Retina (tissue), 1 donor: ENCODE measurements at places on chromosomes 12 and 14.

DNA sequence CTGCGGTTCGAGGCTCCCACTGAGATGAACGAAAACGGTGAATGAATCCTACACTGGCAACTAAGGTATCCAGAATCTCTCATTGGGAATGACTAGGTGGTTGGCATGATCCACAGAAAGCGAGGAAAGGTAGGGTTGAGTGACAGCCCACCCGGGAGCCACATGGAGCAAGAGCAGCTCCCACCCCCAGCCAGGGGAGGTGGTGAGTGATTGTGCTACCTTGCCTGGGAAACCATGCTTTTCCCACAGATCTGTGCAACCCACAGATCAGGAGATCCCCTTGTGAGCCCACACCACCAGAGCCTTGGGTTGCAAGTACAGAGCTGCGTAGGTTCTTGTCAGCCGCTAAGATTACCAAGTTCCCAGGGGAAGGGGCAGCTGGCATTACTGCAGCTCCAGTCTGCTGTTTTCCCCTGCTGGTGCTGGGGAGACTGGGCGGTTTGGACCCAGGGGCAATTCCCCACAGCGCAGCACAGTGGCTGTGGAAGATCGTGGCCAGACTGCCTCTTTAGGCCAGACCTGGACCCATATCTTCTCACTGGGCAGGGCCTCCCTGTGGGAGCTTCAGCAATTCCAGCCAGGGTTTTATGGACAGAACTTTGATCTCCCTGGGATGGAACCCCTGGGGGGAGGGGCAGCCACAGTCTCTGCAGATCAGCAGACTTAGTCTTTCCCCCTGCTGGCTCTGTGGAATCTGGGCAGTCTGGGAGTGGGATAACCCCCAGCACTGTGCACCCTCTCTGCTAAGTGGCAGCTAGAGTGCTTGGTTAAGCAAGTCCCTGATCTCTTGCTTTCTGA, 44.6 kb upstream of the PPP4R3A start:
- no peak for DNase-seq

DNA sequence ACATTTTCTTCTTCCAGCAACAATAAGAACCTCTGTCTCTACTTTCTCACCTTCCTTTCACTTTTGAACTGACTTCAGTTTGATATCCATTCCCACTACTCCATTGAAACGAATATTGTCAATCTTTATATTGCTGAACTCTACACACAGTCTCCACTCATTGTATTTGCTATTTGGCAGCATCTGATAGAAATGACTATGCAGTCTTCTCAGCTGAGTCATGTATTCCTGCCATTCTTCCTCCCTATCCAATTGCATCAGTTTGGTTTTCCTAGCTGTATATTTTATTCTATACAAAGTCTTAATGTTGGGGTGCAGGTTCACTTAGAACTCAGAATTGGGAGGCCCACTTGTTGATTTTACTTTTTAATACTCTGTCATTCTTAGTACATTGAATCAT, 107.5 kb upstream of the CPNE8 start:
- no peak for DNase-seq

DNA sequence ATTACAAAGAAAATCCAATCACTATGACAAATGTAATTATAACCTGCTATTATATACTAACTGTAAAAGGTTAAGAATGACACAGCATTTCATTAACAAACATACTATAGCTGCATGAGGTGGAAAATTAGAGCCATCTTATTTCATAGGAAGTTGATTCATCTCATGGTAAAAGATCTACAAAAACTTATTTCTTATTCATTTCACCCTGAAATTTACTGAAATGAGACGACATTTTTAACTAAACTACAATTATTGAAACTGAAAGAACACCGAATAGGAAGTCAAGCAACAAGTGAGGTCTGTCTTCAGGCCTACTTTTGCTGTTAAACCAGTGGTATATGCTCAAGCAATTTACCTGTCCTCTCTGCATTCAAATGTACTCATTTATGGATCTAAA, 87.2 kb downstream of the CEP83 start:
- no peak for DNase-seq

- DNase-seq, result no peak
Measured at GRCh38 chr12:124940143-124940392, 25.6 kb upstream of the UBC start.

DNA sequence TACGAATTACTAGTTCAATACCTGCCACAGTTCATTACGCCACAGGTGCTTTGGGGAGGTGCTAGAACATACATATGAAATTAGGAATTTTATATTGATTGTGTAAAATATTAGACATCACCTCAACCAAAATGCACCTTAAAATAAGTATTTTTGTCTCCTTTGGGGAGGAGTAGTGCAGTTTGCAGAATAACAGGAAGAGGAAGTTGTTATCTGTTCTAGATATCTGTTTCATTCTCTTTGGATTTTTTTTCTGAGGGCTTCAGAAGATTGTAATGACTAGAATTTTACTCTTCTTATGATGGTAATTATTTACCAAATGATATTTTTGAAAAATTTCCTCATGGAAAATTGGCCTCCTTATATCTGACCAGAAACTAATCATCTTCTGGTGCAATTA, 9.9 kb upstream of the GYS2 start:
- no peak for DNase-seq

- DNase-seq, result no peak
Measured at GRCh38 chr14:61438497-61438859, 117.1 kb downstream of the PRKCH start.

DNA sequence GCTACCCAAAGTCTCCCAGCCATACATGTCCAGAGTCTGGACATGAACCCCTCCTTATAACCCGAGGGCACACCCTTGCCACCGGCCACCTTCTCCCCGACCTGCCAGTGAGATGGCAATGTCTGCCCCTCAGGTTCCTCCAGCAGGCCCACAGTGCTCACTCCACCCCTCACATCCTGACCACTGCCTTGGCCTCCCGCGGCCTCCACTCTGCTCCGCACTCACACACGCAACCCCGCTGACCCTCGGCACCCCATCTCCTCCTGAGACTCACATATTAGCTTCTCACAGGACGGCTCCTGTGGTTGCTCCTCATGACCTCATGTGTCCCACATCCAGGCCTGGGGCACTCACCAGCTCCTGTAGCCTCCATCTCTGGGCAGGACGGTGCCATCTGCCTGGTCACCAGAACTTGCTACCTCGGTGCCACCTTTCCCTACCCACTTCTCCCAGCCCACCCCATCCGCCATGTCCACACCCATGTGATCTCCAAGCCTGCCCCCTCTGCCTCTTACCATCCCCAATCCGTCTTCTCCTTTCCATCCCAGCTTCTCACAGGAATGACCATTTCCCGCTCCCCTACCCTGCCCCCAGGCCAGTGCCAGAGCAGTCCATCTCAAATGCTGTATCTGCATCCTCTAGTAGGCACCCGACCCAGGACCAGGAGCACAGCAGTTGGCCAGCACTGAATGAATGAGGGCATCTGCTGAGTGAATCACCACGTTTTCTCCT, 198.6 kb upstream of the DIO3 start:
- DNase-seq, result no peak

- DNase-seq, result no peak
Measured at GRCh38 chr12:107436376-107436775, 249.2 kb upstream of the PWP1 start.

GRCh38 chr12:123233505-123234308, 471 bp downstream of the MTRFR start:
- no peak for DNase-seq

DNA sequence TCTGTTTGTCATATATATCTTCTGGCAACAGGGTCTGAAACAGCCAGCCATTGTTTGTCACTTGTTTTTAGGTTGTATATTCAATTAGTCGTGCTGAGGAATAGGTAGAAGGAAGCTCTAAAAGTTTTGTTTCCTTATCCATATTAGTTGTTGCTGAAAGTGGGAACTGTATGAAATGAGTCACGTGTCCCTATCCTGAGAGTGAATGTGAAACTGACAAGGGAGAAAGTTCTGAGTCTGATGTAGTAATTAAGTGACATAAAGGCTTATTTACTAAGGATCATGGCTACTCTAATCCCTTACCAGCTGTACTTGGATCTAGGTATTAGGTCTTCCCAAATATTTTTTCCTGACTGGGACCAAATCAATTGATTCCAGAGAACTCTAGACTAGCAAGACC, 16.4 kb downstream of the FAM234B start:
- no peak for DNase-seq

GRCh38 chr12:52038447-52038846, 12.8 kb upstream of the NR4A1 start:
- no peak for DNase-seq

GRCh38 chr12:112198120-112198733, 72.9 kb downstream of the TRAFD1 start:
- peak; percentile 35 for DNase-seq

GRCh38 chr12:47391566-47391965, 311.8 kb upstream of the AMIGO2 start:
- no peak for DNase-seq

GRCh38 chr12:98786653-98787052, 141.6 kb downstream of the APAF1 start:
- no peak for DNase-seq

GRCh38 chr14:104743461-104744380, 9.2 kb upstream of the SIVA1 start:
- DNase-seq, result no peak

- no peak for DNase-seq
Measured at GRCh38 chr14:104923640-104924420, 849 bp upstream of the PLD4 start.

DNA sequence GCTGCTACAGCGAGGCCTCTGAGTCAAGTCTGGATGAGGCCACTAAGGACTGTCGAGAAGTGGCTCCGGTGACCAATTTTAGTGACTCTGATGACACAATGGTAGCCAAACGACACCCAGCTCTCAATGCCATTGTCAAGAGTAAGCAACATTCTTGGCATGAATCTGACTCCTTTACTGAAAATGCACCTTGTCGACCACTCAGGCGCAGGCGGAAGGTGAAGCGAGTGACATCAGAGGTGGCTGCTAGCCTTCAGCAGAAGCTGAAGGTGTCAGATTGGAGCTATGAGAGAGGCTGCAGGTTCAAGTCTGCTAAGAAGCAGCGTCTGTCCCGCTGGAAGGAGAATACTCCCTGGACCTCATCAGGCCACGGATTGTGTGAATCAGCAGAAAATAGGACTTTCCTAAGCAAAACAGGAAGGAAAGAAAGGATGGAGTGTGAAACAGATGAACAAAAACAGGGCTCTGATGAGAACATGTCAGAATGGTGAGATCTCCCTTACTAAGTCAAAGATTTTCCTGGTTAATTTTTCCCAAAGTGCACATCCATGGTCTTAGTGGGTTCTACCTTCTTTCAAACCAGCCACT, 2.9 kb downstream of the GPATCH2L start:
- DNase-seq, result no peak

- DNase-seq, result peak; percentile 90
Measured at GRCh38 chr12:6827437-6827911, 733 bp upstream of the P3H3 start.

DNA sequence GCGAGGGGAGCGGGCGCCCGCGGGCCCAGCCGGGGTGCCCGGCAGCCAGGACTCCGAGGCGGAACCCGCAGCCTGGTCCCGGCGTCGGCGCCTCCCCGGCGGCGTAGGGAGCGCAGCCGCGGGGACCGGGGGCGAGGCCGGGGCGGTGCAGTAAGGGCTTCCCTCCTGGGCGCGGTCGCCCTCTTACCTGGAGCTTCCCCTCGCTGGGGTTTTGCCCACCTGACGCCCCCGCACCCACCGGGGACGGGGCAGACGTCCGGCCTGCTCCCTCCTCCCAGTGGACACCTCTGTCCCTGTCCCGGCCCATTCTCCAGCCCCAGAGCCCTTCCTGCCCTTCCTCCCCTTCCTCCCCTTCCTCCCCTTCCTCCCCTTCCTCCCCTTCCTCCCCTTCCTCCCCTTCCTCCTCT, 413 bp upstream of the TUBA1C start:
- peak; percentile 44 for DNase-seq

- no peak for DNase-seq
Measured at GRCh38 chr14:93049867-93050331, 65.8 kb downstream of the ITPK1 start.

GRCh38 chr14:66746316-66747006, 238.5 kb downstream of the GPHN start:
- DNase-seq, result no peak

DNA sequence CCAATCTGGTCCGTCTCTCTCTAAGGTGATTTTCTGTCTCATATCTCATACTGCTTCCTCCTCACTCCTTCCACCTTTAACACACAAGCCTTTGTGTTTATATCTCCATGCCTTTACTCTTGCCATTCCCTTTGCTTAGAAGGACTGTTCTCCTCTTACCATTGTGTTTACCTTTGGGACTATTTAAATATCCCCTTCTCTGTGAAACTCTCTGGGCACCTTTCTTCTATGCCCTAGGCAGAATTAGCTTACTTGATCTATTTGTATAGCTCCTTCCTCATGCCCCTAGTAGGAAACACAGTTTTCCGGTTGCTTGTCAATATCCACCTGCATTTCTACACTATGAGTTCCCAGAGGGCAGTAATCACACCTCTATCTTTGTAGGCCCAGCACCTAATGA, 3.9 kb upstream of the AMHR2 start:
- DNase-seq, result no peak

DNA sequence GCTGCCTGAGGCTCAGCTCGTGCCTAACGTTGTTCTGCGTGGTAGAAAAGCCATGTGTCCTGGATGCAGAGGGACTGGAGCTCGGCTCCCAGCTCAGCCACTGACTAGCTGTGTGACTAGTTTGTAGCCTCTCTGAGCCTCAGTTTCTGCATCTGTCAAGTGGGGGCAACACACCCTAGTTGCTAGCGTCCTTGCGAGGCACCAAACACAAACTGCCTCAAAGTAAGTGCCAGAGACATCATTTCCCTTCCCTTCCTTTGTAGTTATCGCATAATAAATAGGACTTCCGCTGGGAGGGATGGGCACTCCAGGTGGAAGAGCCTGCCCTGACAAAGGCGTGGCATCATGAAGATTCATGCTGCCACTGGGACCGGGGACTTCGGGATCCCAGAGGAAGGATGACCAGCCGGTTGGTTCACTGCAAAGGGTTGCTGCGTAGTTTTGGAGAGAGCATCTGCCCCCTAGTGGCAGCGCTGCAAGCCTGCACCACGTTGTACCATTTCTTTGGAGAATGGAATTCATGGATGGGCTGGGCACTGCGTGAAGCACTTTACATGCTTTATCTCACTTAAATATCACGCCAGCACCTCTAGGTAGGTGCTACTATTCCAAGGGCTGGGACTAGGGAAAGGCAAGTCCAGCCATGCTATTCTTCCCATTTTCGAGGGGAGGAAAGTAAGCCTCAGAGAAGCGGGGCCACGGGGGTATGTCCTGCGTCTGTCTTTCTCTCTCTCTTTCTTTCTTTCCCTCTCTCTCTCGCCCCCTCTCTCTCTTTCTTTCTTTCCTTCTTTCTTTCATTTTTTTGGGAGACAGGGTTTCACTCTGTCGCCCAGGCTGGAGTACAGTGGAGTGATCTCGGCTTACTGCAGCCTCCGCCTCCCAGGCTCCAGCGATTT, 4.6 kb downstream of the CCDC197 start:
- peak; percentile 81 for DNase-seq

GRCh38 chr12:14289601-14290000, 75.9 kb upstream of the ATF7IP start:
- DNase-seq, result no peak

DNA sequence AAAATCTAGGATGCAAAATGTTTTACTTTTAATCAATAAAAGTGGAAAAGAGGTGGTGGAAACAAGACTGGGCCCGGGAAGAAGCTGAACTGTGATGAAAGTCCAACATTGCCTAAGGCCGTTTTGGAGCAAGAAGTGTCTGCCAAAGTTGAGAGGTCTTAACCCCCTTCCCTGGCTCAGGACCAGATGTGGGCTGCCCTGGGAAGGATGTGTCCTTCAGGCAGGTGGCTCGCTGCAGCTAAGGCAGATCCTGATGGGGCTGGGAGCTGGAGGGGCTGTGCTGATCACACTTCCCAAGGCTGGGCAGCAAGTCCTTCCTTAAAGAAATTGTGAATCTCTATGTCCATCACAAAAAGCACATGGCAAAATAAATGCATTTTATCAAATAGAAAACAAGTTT, 581.6 kb downstream of the GALC start:
- DNase-seq, result no peak

GRCh38 chr12:84218406-84218805, 694.2 kb downstream of the SLC6A15 start:
- no peak for DNase-seq
